ENCODE measurements at places on chromosomes 12 and 14.

- DNase-seq: no peak
Measured at GRCh38 chr14:52602131-52602530, 49.5 kb downstream of the GPR137C start.

GRCh38 chr12:90745211-90745610, 209.8 kb downstream of the CCER1 start:
- no peak for DNase-seq

DNA sequence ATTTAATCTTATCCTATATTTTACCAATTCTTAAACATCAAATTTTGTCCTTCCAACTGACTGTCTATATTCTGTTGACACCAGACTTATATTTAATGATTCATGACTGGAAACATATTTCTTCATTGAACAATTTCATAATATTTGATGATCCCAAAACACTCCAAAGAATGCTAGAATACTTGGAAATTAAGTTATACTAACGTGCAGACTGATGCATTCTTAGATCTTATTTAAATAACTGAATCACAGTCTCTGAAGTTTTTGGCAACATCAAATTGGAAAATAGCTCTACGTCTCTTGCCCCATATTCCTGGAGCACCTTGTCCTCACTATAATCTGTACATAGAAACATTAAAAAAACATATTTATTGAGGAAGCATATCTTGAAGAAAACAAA, 127.4 kb downstream of the HMGA2 start:
- DNase-seq: no peak

- peak; percentile 34 for DNase-seq
Measured at GRCh38 chr14:29016050-29016900, 249.7 kb downstream of the FOXG1 start.

GRCh38 chr12:107126796-107127481, 33.6 kb upstream of the CRY1 start:
- DNase-seq: peak; percentile 61

GRCh38 chr12:54701940-54702592, 53.9 kb upstream of the DCD start:
- DNase-seq: peak; percentile 29

DNA sequence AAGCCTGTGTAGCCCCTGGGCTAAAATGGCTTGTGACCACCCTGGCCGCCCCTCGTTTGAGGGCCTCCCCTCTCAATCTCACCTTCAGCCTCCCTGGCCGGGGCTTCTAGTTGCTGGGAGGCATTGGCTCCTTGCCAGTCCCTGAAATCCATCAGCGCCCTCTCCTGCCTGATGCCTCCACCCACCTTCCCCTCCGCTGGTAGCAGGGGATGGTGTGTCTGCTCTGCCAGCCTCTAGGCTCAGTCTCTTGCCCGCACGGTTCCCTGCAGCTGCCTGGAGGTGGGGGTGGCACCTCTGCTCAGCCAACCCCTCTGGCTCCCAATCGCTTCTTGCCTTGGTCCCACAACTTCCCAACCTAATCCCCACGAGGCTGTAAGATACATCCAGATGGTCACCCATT, 167.9 kb downstream of the PHETA1 start:
- no peak for DNase-seq

- DNase-seq: no peak
Measured at GRCh38 chr14:102675396-102675795, 82.9 kb downstream of the RCOR1 start.

DNA sequence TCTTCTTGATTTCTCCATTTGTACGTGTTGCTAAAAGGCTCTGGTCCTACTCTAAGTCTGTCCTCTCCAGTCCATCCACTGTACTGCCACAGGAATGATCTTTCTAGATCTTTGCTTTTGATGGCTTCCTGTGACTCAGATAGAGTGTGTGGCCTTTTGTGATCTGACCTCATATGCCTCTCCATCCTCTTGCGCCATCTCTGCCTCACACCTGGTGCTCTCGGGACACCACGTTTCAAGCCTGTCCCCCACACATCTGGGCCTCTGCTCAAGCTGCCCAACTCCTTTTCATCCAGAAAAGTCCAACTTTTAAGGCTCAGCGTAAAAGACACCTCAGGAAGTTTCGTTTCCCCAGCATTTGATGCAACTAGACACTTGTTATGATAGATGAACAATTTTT, 39.0 kb downstream of the DCAF4 start:
- no peak for DNase-seq

GRCh38 chr12:46361667-46362034, 10.9 kb downstream of the SLC38A2 start:
- no peak for DNase-seq

GRCh38 chr12:75782069-75782581, 249.5 kb downstream of the PHLDA1 start:
- DNase-seq: no peak

DNA sequence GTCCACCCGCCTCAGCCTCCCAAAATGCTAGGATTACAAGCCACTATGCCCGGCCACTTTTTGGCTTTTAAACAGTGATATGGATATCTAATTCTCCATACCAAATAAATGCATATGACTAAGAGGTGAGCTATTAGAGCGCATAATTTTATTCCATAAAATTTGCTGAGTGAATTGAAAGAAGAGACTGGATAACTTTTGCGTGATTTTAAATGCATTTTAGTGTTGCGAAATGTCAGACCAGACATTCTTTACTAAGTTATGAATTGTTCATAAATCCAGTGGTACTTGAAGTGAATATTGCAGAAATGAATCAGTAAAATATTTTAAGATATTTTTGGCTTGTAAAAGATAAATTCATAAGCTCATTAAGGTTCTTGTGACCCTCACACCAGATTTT, 50.9 kb upstream of the DIP2B start:
- no peak for DNase-seq

GRCh38 chr12:59077575-59078426, 157.5 kb upstream of the LRIG3 start:
- DNase-seq: peak; percentile 46

GRCh38 chr12:104710940-104711689, 247.0 kb downstream of the SLC41A2 start:
- no peak for DNase-seq

DNA sequence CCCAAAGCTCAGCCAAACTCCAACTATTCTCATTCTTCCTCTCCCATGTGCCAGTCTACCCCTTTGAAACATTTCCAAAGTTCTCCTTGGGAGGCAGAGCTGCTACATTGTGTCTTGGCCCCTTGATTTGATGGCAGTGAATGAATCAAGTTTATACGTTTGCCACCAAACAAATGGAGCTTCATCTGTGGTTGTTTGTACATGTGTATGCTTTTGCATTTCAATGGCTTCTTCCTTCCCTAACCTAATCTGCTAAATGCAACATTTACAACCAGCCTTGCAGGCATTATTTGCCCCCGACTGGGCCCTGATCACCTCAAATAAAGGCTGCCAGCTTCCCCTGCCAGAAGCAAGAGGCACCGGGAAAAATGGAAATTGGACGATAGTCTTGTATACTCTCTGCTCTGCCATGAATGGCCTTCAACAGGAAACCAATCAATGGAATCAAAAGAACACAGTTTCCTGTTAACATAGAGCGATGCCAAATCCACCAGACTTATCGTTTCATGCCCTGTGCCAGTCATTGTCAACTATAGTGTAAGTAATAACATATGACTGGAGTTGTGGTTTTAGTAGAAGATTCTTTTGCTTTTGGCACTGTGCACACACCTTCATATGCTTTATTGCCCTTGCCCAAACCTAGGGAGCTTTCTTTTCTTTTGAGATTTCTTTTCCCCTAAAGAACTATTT, 97.8 kb downstream of the TMEM30B start:
- no peak for DNase-seq

- DNase-seq: peak; percentile 24
Measured at GRCh38 chr14:69346710-69347109, 51.4 kb downstream of the ERH start.

DNA sequence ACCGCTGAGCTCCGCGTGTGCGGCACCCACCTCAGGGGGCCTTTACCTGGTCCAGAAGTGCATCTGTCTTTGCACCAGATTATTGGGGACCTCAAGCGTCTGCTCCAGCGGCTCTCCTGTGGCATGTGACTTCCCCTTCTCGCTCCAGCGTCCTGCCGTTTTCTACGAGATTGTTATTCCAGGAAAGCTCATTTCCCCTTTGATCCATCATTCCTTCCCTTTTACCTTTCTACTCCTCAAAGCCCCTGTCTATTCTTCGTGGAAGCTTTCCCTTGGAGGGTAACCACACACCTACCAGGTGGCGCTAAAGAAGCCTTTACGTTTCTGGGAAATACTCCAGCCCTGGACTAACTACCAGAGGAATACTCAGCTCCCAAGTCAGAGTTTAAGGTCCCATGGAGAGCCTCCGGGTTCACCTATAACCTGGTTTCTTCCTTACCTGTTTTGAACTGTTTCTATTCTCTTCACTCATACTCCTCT, 1.5 kb downstream of the FKBP4 start:
- DNase-seq: no peak

DNA sequence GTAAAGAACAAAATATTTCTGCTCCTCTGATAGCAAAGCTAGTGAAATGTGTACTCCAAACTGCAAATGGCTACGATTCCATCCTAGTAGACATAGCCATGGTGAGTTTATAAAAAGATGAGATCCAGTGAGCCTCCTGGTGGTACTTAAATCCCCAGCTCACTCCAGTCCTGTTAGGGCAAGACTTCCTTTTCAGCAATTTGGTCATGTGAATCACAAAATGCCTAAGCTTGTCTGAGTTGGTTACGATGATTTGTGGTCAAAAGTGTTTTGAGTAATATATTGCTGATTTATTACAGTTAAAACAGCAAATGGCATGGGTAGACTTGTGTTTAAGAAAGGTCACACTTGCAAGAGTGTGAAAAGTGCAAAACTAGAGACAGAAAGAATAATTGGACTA, 102.7 kb upstream of the NAV3 start:
- no peak for DNase-seq

DNA sequence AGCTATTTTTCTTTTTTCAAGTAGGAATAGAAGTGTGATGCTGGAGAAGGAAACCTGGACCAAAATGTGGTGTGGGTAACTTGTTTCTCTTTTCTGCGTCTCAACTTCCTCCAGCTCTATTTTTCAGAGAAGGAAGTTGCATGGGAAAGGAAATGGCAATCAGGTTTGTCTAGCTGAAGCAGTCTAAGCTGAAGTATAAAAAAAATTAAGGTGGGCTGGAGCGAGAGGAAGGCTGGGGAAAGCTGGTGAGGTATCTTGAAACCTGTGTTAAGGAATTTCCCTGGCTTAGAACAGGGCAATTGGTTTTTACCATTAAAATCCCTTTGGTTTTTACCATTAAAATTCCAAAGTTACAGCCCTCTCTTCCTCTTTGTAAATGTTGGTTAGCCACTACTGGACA, 34.2 kb upstream of the NINJ2 start:
- DNase-seq: no peak

GRCh38 chr12:62705846-62706245, 229.1 kb downstream of the PPM1H start:
- no peak for DNase-seq

GRCh38 chr14:22047115-22047514, 373.5 kb upstream of the OR4E1 start:
- DNase-seq: no peak

- DNase-seq: peak; percentile 99
Measured at GRCh38 chr12:89352492-89353187, at the start of gene DUSP6. Gene DUSP6, minus strand, starts transcription at chr12:89352501. Its CDS starts 462 bp downstream, at chr12:89352039.

- DNase-seq: no peak
Measured at GRCh38 chr12:13841358-13841757, 140.0 kb downstream of the GRIN2B start.

DNA sequence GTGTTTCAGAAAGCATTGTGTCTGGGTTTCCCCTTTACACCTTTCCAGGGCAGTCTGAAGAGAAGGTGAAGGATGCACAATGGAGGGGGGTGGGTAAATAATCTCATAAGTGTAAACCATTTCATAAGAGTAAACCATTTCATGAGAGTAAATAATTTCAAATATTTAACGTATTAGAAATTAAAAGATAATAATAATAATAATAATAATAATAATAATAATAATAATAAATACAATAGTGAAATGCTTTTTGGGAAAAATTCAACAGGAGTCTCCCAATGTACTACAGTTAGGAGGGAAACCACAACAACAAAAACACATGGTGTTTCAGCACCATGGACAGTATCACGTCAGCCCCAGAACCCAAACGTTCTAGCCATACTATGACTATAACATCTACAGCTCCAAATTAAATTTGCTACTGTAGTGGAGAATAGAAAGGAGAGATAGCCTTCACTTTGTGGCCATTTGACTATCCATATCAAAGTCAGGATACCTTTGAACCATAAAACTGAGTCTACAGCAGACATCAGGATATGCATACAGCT, 691.8 kb downstream of the BCL11B start:
- no peak for DNase-seq

DNA sequence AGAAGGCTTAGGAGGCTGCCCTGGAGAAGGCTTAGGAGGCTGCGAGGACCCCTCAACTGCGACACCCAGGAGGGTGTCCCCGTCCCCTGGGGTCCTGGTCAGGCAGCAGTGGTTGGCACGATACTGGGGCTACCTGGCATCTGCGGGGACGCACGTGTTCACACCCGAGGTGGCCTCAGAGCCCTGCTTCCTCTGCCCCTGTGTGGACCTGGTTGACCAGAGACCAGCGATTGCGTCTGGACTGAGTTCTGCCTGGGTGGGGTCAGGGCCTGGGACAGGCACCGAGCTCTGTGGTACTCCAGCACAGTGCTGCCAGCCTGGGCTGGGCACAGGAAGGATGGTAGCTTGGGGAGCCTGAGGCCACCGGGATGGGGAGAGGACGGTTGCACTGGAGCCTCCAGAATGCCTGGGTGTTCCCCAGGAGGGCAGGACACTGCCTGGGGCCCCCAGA, 735 bp downstream of the ASPG start:
- DNase-seq: no peak

DNA sequence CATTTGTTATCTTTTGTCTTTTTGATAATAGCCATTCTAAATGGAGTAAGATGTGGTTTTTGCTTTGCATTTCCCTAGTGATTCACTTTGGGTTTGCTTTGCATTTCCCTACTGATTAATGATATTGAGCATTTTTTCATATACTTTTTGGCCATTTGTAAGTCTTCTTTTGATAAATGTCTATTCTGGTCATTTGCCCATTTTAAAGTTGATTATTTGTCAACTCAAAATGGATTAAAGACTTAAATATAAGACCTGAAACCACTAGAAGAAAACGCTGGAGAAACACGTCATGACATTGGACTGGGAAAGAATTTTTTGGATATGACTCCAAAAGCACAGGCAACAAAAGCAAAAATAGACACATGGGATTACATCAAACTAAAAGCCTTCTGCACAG, 148.0 kb downstream of the APAF1 start:
- no peak for DNase-seq

GRCh38 chr12:75389706-75390105, 1.2 kb upstream of the GLIPR1L2 start:
- DNase-seq: no peak
